ENCODE measurements at places on chromosomes 7 and 10.

- no peak for DNase-seq
Observed at GRCh38 chr10:1168763-1169162, 112.6 kb downstream of the WDR37 start.

- DNase-seq = no peak
Observed at GRCh38 chr10:26557641-26558014, 119.5 kb downstream of the APBB1IP start.

DNA sequence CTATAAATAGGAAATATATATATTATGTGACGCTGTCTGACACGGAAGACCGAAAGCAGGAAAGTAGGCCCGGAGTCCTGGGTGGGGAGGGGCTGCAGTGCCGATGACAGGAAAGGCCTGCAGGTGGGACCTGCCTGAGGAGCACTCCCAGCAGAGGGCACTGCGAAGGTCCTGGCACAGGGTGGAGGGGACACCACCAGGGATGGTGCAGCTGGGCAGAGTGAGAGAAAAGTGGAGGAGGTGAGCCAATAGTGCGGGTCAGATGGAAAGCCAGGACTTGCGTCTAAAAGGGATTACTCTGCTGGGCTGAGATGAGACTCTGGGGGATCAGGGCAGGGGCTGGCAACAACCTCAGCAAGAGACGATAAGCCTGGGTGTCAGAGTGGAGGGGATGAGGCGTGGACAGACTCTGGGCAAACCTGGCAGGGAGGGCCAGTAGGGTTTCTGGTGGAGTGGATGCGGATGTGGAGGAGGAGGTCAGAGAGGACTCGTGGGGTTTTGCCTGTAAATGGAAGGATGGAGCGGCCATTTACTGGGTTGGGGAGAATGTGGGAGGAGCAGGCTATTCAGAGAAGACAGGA, 118.2 kb upstream of the ZNF746 start:
- no peak for DNase-seq

DNA sequence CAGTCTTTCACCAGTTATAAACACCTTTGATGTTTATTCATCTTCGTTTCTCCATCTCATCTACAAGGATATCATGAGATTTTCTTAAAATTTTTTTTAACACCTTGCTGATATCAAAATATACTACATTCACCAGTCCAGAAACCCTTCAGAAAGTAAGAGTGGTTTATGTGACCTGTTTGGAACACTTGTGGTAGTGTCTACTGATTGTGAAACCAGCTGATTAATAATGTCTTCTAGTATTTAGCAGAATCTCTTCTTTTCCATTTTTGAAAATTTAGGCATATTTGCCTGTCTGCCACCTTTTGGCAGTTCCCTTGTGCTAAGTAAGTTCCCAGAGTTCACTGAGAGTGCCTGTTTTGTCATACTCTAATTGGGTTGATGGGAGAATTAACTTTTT, 18.5 kb downstream of the DLD start:
- no peak for DNase-seq

DNA sequence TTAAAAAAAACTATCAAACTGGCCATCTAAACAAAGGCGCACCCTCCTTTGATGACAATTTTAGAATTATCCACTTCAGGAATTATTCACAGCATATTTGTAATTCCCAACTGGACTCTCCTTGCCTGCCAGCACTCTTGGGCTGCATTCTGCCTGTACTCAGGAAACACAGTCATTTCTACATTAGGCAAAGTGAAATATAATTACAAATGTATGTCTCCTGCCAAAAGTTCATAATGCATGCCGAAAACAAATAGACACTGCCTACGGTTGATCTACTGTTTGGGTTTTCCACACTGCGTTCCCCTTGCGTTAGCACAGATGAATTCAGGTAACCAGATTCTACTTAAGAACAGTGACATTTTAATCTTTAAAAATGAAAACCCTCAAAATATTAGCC, 1.9 kb downstream of the HGF start:
- DNase-seq = no peak

GRCh38 chr10:13909516-13910258, 322.9 kb downstream of the PRPF18 start:
- no peak for DNase-seq

- DNase-seq = peak; percentile 54
Observed at GRCh38 chr10:132175907-132176581, 10.7 kb upstream of the DPYSL4 start.

DNA sequence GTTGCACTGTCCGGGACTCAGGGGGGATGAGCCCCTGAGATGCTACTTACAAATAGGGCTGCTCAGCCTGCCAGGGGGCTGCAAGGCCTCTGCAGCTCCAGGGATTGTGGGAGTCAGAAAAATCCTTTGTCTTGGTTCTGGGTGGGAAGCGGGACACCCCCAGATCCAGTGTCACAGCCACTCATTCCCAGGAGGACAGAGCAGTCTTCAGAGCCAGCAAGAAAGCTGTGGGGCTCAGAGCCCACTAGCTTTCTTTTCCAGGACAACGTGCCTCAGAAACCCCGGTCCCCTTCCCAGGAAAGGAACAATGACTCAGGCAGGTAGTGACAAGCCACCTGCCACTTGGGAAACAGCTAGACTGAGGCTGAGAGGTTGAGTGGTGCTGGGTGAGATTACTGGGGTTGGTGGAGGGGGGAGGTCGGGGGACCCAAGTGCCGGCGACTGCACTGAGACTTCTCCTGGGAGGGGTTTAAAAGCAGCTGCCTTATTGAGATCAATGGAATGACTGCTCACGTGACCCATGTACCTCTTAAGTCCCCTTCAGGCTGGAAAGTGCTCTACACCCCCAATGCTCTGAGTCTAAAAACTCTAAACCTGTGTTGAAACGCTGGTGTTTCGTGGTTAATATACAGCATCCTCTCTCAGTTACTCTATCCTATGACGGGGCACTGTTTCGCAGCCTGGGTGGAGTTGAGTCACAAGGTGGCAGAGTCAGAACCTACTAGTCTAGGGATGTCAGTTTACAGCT, 123.6 kb downstream of the UBE2H start:
- DNase-seq = peak; percentile 23

DNA sequence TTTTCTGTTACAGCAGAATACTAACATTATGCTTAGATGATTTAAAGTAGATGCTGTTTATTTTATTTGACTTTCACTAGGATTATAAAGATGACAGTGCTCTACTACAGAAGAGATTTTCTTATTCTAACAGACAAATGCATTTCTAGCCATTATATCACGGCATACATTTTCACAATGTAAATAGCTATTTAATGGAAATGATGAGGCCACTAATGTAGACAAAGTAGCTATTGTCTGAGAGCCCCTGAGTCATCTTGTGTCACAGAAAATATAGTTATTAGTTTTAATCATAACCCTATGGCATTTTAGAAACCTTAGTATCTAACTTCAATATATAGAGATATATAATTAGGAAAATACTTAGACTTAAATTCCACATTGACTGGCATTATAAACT, 158.0 kb upstream of the AHR start:
- no peak for DNase-seq

DNA sequence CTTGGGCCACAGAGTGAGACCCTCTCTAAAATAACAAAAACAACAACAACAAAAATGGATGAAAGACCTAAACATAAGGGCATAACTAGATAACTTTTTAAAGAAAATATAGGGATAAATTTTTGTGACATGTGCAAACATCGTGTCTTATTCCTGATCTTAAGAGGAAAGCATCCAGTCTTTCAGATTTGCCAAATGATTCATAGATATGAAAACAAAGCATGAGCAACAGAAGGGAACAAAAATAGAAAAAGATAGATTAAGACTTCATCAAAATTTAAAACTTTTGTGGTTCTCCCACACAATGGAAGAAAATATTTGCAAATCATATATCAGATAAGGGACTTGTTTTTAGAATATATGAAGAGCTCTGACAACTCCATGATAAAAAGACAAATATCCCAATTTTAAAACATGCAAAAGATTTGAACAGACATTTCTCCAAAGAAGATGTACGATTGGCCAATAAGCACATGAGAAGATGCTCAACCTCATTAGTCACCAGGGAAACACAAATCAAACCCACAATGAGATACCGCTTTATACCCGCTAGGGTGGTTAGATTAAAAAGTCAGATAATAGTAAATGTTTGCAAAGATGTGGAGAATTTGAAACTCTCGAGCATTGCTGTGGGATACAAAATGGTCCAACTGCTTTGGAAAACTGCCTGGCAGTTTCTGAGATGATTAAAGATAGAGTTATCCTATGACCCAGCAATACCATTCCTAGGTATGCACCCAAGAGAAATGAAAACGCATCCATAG, 20.3 kb downstream of the PPIF start:
- no peak for DNase-seq

DNA sequence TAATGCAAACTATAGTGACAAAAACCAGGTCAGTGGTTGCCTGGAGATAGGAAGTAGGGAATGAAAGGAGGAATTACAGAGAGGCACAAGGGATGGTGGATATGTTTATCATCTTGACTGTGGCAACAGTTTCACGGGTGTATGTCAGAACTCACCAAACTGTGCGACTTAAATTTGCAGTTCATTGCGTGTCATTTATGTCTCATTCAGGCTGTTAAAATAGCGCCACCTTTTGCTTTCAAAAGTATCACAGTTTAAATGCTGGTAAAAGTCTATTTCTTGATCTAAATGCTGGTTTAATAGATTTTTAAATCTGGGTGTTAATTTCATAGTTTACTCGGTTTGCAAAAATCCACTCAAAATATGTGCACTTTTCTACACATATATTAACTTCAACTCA, 51.0 kb downstream of the PTTG1IP2 start:
- no peak for DNase-seq

- DNase-seq = no peak
Observed at GRCh38 chr7:89247207-89247606, 451.7 kb upstream of the TEX47 start.

Measured in glutamatergic neuron (in vitro differentiated cells).